NCI-H1092 treated with DMSO at 0.1 percent for 48 hours (cell line): ENCODE measurements at places on chromosomes 3 and 15.

DNA sequence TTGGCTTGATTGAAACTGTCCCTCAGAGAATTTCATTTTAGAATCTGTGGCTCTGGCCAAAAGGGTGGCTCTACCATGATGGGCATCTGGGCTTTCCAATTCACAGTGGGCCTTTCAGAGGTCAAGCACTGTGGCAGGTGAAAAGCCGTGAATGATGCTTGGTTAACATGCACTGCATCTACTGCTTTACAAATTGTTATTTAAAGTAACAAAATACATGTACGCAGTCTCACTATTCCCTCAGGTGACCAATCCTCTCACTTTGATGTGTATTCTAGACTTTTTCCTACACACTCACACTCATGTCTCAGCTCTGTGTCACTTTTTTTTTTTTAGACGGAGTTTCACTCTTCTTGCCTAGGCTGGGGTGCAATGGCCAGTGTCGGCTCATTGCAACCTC, 70.5 kb downstream of the MGLL start:
- no peak for DNase-seq

DNA sequence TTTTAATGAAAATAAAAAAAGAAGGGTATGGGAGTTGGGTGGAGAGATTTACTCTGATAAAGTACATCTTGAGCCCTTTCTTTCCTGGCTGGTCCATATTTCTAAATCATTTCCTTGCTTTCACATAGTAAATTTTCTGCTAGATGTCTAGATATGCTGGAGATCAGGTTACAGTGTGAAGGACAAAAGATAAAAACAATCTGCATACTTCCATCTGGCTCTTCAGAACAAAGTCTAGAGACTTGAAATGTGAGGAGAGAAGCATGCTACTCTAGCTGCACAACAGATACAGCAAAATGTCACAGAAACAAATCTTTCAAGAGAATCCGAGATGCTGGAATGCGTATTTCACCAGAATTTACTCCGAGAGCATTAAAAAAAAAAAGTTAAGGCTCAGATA, 42.2 kb downstream of the FOXP1 start:
- no peak for DNase-seq

DNA sequence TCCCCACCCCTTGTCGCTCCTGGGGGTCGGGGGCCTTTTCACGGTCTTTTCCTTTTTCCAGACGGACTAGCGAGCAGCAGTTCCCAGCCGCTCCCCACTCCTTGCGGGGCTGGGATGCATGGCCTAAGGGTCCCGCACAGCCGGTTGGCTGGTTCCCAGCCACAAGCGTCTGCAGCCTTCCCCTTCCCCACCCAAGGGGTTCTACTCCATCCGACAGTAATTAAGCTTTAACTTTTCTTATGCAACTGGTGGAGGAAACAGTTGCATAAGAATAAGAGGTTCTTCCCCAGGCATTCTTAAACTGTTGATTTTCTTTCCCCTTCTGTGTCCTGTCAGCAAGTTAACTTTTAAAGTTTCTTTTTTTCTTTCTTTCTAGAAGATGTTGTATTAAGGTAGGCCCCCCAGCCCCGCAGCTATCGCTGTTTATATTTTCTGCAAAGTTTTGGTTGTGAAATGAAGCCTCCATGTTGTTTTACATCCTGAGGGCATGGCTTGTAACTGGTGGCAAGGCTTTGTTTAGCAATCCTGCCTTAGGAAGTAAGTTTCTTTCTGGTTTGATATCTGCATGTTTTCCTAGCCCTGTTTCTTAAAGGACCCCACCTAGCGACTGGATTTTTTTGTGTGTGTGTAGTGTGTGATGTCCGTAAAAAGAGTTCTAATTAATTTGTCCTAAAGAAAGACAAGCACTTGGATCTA, 207.5 kb downstream of the ZNF385D start:
- DNase-seq = no peak

- DNase-seq = no peak
Measured at GRCh38 chr3:7657214-7658112, 796.5 kb downstream of the GRM7 start.

DNA sequence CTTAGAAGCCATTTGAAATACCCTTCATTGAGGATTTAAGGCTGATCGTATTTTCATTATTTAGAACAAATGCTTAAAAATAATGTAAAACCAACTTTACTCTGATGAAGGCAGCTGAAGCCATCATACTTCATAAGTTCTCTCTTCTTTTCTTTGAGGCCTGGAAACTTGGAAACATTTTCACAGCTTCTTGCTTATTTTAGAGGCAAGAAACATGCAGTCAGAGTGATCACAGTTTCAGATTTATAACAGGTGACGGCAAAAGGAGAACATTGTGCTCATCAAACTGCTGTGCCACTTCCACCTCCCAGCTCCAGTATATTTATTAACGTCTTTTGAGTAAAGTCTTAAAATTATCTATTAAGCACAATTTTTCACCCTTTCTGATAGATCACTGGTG, 376.1 kb downstream of the PTPRG start:
- no peak for DNase-seq

- DNase-seq = peak; percentile 64
Measured at GRCh38 chr15:67456677-67457529, 64.0 kb upstream of the C15orf61 start.

GRCh38 chr3:31064021-31064420, 169.6 kb upstream of the GADL1 start:
- no peak for DNase-seq

DNA sequence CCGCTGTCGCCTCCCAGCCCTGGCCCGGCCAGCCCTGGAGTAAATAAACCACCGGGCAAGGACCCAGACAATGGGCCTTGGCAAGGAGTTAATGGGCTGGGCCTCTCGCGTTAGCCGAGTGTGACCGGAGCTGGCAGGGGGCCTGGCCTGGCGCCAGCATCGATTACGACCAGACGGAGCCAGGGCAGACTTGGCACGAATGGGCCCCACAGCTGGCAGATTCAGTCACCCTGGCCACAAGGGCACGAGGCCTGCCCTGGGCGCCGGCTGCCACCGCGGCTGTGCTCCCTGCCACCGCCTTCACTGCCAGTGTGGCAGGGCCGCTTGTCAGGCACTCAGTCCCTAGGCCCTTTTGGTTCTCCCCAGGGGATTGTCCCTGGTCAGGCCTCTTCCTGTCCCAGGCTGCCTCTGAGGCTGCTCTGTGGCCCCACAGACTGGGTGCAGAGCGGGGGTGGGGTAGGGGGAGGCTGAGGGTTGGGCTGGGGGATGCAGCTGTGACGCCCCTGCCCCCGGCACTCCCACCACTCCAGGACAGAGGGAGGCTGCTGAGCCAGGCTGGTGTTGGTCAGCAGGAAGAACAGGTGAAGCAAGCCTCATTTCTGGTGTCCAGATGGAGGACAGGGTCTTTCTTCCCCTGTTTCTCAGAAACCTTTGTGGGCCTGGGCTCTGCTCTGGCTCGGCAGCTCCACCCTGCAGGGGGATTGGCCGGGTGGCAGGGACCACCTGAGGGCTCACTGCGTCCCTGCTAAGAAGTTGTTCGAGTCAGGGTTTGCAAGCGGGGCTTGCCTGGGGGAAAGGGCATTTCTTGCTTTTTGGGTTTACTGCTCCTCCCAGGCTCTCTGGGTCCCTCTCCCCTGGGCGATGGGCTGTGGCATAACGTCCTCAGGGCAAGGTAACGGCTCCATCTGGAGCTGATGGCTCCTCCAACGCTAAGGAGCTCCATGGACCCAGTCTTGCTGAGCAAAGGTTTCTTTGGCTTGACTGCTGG, 30.5 kb upstream of the SRP14 start:
- peak; percentile 94 for DNase-seq

DNA sequence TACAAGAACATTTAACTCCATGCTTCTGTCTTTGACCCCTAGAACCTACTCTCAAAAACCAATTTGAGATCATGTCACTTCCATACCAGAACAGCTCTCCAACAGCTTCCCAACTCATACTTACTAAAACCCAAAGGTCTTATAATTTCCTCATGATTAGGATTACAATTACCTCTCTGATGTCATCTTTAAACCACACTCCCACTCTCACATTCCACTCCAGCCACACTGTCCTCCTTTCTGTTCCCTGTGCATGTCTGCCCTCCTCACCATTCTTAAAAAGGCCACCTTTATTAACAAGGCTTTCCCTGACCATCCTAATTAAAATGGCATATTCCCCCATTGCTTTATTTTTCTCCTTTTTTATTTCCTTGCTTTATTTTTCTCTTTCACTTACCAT, 18.9 kb downstream of the PHC3 start:
- no peak for DNase-seq

GRCh38 chr3:104273046-104273649, 1093.6 kb upstream of the ALCAM start:
- DNase-seq = no peak

- DNase-seq = no peak
Measured at GRCh38 chr3:170751899-170752293, 118.1 kb downstream of the RPL22L1 start.

- DNase-seq = no peak
Measured at GRCh38 chr15:70558406-70559264, 204.7 kb downstream of the UACA start.

- no peak for DNase-seq
Measured at GRCh38 chr3:136787349-136787748, 31.6 kb upstream of the SLC35G2 start.

- DNase-seq = no peak
Measured at GRCh38 chr3:146953511-146953981, 348.4 kb upstream of the PLSCR5 start.

- DNase-seq = no peak
Measured at GRCh38 chr3:143396790-143397189, 277.2 kb downstream of the CHST2 start.

DNA sequence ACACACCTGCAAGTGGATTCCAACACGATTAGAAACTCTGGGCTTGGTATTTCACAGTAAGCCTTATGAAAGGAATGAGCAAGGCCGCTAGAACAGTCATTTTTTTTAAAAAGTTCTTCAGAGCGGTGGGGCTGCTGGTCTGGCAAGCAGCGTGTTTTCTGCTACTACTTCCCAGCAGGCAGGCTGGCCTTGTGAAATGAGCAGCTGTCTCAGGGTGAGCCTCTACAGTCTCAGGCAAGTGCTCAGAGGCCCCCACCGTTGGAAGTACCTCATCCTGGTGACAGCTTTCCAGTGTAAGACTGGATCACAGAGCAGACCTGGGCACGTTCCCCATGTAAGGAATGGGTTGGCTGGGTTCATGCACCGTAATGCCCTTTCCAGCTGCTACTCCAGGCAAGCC, 119.2 kb downstream of the LRIG1 start:
- no peak for DNase-seq

DNA sequence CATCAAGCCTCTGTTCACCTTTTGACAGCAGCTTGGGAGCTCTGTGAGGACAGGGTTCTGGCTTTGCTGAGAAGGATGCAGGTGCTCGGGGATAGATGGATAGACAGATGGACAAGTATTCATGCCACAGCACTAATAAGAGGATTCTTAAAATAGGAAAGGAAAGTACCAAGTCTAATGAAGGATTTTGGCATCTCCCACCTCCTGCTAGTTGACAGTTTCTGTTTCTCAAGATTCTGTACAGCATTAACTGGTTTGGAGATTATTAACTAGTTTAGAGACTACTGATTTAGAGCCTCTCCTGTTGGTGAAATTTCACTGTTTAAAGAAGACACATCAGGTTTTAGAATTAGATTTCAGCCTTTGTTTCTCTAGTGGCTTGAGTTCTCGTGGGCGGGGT, 152.3 kb downstream of the CACNA1D start:
- DNase-seq = no peak

DNA sequence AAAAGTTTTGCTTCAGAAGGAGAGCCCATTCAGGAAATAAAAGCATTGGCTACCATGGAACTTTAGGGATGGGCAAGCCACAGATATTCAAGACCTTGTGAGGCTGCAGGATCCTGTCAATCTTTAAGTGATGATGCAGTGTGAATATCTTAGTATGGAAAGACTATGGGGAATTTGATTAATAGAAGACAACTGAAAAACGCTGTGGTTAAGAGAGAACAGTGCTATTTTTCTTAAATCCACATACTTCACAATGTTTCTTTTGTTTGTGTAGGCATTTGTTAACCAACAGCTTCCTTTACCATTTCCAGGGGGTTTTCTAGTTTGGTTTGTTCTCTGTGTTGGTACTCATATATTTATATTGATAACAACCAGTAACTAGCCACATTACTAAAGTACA, 90.3 kb downstream of the TMEM212 start:
- DNase-seq = no peak

- DNase-seq = peak; percentile 78
Measured at GRCh38 chr15:65286069-65286703, 497 bp downstream of the PARP16 start.

DNA sequence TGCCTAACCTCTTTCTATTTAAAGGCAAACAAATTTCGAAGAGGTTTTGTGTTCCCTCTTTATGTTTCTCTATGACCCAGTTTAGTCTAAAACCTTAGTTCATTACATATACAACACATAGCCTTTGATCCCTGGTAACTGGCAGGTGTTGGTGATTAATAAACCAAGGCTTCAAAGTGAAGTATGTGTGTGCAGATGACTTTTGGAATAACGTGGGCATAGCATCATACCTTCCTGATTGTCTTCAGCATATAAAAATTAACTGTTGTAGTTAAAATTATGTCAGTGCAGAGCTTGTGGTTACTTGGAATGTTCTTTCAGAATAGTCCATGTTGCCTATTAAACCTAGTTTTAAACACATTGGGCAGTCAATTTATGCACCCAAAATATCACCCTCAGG, 608.3 kb downstream of the ROBO2 start:
- DNase-seq = no peak

- no peak for DNase-seq
Measured at GRCh38 chr3:16059711-16060357, 114.6 kb upstream of the GALNT15 start.
